Stimulated activated CD4-positive, alpha-beta T cell treated with anti-CD3 and anti-CD28 coated beads, TNF-alpha, amount 100 ng/mL, for 1 hour (primary cell): ENCODE measurements at places on chromosomes 1 and 21.

DNA sequence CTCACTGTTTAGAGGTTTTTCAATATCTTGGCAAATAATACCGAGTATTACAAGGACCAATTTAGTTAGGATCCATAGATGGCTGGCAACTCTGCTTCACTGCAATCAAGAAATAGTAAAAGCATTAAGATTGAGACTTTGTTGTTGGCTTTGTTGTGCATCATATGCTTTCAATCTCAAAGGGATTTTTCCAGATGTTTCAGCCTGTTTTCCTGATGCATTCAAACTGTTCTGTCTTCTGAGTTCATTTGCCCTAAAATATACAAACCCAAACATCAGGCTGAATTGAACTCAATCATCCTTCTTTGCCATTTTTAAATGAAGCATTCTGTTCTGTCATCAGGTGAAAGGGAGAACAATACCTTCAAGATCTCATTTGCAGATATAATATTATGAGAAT, 248.7 kb downstream of the TTLL7 start:
- no peak for DNase-seq

- no peak for DNase-seq
These were observed 14.9 kb downstream of the PRDM2 start for GRCh38 chr1:13714851-13715250.

- no peak for DNase-seq
These were observed 6.7 kb downstream of the DR1 start for GRCh38 chr1:93352376-93352775.

GRCh38 chr1:161404051-161404597, 36.4 kb upstream of the CFAP126 start:
- DNase-seq = no peak

GRCh38 chr1:119713749-119714456, 2.2 kb downstream of the PHGDH start:
- DNase-seq = no peak
